Tongue (tissue), 3 donors: ENCODE measurements at places on chromosomes 11 and 22. TPM values are rescaled to one million over a fixed set of nuclear protein-coding genes. Genes with fewer than 3 reads are reported as not detected.

IL17REL gene
- not detected for total RNA-seq

DNA sequence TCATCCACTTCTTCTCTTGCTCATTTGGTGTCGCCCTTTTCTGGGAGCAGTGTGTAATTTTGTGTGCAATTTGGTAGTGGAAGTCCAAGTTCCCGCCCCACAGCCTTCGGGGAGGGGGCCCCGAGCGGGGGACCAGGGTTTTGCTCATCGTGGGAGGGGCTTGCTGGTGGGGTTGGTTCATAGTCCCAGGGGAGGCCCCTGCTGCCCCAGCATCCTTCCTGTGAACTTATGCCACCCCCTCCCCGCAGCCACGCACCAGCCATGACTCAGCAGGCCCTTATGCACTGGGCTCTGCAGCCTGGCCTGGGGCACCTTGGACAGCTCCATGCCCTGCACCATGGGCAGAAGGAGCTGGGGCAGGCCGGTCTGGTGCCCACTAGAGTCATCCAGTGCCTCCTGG lies 1183.6 kb downstream of the BRD1 start:
- peak; percentile 42 for DNase-seq

GRCh38 chr11:34978236-34979191 lies 62.1 kb downstream of the PDHX start:
- DNase-seq, result no peak

GRCh38 chr11:92211576-92212167 lies 12.9 kb upstream of the FAT3 start:
- peak; percentile 70 for DNase-seq
